ENCODE measurements at places on chromosomes 3 and 15. TPM values are rescaled to one million over a fixed set of nuclear protein-coding genes. Genes with fewer than 3 reads are reported as not detected.

Gene ARHGEF26
- total RNA-seq = 3.3 TPM

Gene IQGAP1
- 197 TPM for total RNA-seq

Gene TRH
- total RNA-seq = not detected

Gene GAP43
- total RNA-seq = 2.1 TPM

Gene IQCB1
- 12.4 TPM for total RNA-seq

Gene ITGB5
- 103 TPM for total RNA-seq

Gene GOLGA8N
- 2.9 TPM for total RNA-seq

Gene TOMM70
- total RNA-seq = 38.0 TPM
